ENCODE measurements at places on chromosomes 7 and 10.

DNA sequence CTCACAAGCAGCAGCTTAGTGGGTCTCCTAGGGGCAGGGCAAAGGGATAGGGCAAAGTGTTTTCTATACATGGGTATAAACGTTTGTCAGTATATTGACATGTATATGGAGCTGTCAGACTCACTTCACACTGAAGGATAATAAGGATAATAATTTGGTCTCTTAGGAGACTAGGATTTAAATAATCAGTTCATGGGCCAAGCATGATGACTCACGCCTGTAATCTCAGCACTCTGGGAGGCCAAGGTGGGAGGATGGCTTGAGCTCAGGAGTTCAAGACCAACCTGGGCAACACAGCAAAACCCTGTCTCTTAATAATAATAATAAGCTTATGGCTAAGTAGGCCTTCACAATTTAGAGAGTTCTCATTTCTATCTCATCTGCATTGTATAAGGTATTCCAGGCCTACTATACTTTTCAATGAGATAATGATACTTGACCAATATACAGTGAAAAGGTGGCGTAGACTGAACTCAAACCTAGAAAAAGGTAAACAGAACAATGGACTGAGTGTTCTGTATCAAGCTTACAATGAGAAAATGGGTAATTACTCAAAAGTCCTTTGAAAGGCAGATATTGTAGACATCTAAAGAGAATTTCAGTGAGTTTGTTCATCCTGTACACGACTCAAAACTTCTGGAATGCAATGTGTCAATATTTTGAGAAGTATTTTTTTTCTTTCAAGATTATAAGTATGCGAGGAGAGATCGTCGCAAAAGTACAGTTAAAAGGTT, 7.0 kb downstream of the GSAP start:
- DNase-seq, result no peak

GRCh38 chr10:100184840-100185239, 989 bp downstream of the ERLIN1 start:
- no peak for DNase-seq

DNA sequence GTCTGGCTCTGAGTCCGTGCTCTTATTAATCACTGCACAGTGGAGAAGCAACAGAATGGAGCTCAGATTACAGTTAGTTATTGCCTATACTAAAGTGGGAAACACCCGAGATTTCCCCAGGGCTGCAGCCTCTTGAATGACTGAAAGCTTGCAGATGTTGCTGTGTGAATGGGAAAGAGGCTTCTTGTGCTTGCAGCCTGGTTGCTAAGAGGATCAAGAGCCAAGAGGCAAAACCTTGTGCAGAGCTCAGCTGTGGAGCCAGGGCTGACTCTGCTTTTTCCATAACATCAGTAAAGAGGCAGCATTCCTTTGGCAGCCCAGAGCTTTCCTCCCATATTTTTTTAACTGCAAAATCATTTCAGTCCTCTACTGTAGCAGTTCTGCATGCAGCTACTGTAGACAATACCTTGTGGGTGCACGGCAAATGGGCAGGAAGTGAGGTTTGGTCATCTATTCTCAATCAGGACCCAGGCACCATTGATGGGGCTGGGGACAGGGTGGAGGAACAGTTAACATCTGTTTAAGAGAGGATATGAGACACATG, 86.5 kb downstream of the RALA start:
- no peak for DNase-seq

GRCh38 chr7:114414156-114415063, at the start of gene FOXP2:
Gene FOXP2 (plus strand): TSS chr7:114414815. CDS start chr7:114426512, 11,697 bp downstream.
- DNase-seq, result no peak

GRCh38 chr10:97664282-97664850, 22.7 kb downstream of the AVPI1 start:
- no peak for DNase-seq

GRCh38 chr7:130304878-130305277, 11.9 kb downstream of the CPA4 start:
- no peak for DNase-seq

GRCh38 chr7:132485600-132486273, 90.5 kb downstream of the PLXNA4 start:
- DNase-seq, result no peak

DNA sequence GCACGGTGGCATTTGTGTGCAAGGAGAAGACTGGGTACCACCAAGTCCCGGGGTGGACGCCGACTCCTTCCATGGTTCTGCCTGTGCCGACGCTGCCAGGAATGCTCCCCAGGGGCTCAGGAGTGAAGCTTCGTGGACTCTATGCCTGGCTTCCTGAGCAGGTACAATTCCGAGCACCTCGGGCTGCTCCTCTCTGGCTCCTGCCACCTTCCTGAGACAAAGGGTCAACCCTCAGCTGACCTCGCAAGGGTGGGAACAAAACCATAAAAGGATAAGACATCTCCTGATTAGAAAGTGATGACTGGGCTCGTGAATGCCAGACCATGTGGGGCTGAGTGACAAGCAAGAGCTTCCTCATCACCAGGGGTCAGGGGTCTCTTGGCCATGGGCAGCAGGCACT, 31.8 kb downstream of the CALML3 start:
- DNase-seq, result no peak

DNA sequence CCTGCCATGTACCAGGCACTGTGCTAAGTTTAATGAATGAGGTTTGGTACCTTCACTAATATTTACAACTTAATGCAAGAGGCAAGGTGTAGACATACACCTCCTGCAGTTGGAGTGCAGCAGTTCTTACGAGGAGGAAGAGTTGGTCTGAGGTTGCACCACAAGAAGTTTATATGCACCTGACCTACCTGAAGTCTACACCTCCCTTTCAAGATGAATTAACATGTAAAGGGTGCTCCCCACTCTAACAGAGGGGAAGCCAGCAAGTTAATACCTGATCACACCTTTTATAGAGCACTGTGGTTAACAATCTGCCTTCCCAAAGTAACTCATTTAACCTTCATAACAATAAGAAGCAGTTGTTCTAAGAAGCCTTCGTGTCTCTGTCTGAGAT, 120.0 kb downstream of the LYZL1 start:
- DNase-seq, result no peak

DNA sequence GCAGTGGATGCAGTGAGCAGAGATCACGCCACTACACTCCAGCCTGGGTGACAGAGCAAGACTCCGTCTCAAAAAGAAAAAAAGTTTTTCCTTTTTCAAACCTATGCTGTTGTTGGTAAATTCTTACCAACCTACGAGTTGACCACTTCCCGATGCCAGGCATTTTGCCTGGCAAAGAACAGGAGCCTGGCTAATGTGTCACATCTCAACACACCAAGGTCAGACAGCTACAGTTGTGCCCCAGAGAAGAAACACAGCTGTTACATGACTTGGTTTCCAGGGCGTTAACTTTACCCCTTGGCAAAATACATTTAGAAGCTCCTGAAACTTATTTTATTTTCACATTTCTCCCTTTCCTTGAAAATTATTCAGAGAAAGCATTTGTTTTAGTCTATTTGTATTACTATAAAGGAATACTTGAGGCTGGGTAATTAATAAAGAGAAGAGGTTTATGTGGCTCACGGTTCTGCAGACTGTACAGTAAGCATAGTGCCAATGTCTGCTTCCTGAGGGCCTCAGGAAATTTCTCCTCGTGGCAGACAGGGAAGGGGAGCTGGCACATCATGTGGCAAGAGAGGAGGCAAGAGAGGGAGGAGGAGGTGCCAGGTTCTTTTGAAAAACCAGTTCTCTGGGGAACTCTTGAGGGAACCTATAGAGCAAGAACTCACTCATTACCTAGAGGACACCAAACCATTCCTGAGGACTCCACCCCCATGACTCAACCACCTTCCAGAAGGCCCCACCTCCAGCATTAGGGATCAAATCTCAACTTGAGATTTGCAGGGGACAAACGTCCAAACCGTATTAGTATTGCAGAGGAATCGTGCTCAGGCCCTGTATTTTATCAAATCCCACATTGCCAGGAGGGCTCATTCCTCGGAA, 83.3 kb downstream of the PAXIP1 start:
- no peak for DNase-seq

- no peak for DNase-seq
Observed at GRCh38 chr10:27245836-27246235, 5.2 kb upstream of the ACBD5 start.

GRCh38 chr7:18974803-18975202, 142.6 kb downstream of the TWIST1 start:
- no peak for DNase-seq

DNA sequence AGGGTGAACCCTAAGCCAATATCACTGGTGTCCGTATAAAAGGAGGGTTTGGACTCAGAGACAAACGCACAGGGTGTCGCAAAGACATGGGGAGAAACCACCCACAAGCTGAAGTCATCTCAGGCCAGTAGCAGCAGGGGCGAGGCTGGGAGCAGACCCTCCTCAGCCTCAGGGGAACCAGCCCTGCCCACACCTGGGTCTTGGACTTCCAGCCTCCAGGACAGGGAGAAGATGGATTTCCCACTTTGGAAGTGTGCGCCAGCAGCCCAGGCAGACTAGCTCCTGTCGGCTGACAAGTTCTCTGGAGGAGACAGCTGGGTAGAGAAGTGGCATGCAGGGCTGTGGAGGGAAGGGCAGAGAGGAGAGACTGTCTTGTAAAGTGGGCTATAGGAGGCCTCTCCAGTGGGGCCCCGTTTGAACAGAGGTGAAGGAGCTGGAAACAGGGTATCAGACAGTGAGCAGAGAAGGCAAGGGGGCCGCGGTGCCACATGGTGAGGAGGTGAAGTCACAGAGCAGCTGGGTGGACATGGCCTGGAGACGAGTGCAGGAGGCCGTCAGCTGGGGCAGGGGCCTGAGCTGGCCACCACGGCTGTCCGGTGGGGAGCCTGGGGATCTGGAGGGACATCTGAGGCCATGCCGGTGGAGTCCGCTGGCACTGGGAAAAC, 475.6 kb downstream of the PTPRN2 start:
- no peak for DNase-seq

GRCh38 chr7:151674161-151674920, 154.6 kb upstream of the RHEB start:
- no peak for DNase-seq

GRCh38 chr7:25895792-25896171, 256.2 kb upstream of the NFE2L3 start:
- DNase-seq, result no peak

DNA sequence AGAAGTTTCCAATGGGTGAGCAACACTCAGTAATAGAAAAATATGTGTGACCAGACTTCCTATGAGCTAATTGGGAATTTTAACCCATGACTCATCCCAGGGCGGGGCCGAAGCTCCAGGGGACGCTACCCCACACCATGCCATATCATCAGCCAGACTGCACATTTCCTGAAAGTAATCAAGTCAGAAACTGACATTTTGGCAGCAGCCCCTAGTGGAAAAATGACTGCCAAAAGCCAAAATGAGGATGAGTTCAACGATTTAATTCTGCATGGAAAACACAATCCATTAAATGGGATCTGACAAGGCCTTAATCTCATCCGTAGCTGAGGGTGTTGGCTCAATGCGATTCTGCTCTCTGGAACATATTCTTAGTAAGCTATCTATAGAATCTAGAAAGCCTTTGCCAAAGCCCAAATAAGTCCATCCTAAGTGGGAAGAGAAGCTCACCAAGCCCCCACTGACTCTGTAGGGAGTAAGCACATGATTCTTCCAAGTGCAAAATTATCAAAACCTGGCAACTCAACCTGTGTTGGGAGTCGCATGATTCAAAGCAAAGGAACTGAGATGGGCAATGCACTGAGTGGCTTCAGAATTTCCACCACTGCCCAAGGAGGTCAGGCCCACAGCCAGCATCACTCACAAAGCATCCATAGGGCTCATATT, 93.1 kb upstream of the PDE1C start:
- no peak for DNase-seq

GRCh38 chr7:124074007-124074406, 41.1 kb upstream of the TMEM229A start:
- DNase-seq, result no peak

DNA sequence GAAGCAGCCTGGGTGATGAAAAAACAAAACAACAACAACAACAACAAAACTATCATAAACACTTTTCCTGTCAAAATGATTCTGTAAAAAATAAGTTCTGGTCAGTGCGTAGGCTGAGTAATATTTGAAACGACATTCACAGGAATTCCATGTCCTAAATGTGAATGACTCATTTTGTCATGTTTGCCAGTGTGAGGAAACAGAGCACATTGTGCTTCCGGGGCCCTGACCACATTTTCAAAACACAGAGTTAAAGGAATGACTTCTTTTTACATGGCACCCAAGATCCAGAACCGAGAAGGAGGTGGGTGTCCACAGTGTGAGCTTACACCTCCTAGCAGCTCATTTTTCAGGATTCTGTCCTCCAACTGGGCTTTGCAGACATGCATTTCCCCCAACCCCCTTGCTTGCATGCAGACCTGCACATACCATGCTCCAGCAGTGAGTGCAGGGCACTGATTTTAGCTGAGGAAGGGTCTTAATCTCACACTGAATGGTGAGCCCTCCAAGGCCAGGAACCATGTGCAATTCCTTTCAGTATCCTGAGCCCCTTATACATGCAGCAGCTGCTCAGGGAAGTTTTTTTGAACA, 3.0 kb downstream of the CLRN3 start:
- DNase-seq, result no peak

- DNase-seq, result no peak
Observed at GRCh38 chr10:13542533-13542932, 13.7 kb upstream of the BEND7 start.

GRCh38 chr7:7498856-7499255, 36.8 kb downstream of the COL28A1 start:
- no peak for DNase-seq

- no peak for DNase-seq
Observed at GRCh38 chr10:3222068-3222467, 49.5 kb upstream of the PITRM1 start.

GRCh38 chr10:74718208-74718607, 108.2 kb upstream of the KAT6B start:
- no peak for DNase-seq

GRCh38 chr10:122163174-122164022, 107.7 kb upstream of the BTBD16 start:
- DNase-seq, result no peak

DNA sequence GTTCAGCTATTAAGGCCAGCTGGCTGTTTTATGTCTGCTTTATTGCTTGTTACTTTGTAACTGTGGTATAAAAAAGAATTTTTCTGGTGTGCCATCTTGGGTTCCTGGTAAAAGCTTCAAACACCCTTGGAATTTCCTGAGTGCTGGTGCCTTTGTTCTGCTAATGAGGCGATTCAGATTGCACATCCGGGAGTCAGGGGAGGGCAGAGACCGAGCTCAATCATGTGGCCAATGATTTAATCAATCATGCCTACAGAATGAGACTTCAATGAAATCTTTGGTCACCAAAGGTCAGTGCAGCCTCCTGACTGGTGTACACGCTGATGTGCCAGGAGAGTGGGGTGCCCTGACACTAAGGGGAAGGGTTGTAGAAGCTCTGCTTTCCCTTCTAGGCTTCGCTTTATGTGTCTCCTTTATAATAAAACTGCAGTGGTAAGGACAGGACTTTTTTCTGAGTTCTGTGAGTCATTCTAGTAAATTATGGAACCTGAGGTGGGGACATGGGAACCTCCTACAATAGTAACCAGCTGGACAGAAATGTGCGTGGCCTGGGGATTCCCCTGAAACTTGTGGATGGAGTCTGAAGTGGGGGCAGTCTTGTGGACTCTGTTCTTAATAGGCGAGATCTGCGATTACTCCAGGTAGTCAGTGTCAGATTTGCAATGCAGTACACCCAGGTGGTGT, 69.4 kb upstream of the OGDHL start:
- DNase-seq, result no peak

Measured in stimulated activated CD4-positive, alpha-beta T cell treated with anti-CD3 and anti-CD28 coated beads, TNF-alpha, amount 100 ng/mL, for 1 hour (primary cell).